GM04503 (cell line): ENCODE measurements at places on chromosomes 4 and X.

DNA sequence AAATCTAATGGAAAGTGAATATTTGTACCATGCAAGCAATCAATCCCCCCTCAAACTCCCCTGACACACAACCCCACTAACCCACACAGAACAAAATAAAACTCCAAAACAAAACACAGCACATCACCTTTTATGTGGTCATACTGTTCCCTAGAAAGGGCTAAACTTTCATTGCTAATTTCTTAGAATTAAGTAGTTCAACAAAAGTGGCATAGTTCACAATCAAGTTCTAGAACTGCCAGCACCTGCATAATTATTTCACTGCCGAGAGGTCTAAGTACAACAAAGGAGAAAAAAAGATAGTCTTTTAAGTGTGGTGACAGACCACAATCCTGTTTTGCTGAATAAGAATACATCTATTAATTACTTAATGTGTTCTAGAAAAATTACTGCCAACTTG is 58.8 kb downstream of the AMMECR1 start:
- no peak for DNase-seq

GRCh38 chr4:9923195-9923812 is 98.0 kb downstream of the SLC2A9 start:
- DNase-seq = no peak

- no peak for DNase-seq
These were observed 106.4 kb downstream of the RAPGEF2 start for GRCh38 chr4:159209249-159209648.

GRCh38 chrX:4277122-4277521 is 563.7 kb upstream of the PRKX start:
- DNase-seq = no peak
